GM12892 (cell line): ENCODE measurements at places on chromosomes 7 and 10.

GRCh38 chr10:71638064-71638821 lies 81.3 kb downstream of the C10orf105 start:
- no peak for DNase-seq

GRCh38 chr10:5862360-5862961 lies 27.2 kb downstream of the ANKRD16 start:
- DNase-seq = peak; percentile 69

DNA sequence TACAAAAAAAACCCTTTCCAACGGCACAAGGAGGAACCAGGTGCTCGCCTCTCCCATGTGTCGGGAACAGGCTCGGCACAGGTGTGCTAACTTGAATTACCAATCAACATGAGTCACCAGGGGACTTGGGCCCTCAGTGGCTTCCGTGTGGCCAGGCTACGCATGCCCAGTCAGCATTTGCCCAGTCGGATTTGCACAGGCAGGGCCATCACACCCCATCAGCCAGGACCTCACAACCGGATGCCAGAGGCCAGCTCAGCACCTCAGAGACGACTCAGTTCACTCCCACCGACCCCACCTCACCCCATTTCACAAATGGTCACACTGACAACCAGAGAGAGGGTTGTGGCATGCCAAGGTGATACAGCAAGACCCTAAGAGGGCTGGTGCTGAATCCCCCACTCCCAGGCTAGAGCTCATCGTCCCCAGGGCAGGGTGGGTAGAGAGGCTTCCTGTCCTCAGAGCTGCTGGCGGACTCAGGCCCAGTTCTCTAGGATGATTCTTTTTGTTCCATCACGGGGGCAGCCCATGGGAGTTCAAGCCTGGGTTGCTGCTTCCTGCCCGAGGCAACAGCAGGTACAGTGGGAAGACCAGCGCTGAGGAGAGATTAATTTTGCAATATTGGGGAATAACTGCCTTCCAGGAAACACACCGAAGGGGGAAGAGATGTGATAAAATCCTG lies 13.6 kb downstream of the ANXA11 start:
- no peak for DNase-seq

DNA sequence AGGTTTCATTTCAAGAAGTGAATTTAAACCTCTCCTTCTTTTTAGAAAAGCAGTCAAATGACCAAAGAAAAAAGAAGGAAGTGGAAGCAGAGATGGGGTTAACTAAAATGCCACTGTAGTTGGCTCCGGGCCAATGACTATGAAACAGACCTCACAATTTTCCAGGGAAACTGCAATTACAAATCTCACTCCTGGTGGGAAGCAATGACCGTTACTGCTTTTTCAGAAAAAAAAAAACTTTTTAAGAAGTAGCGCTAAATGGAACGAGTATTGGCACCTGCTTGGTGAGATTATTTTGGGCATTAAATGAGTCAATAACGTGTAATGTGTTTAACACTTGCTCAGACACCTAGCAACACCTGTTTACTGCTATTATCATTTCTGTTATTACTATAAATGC lies 1.2 kb downstream of the SFRP4 start:
- DNase-seq = no peak

- no peak for DNase-seq
These were observed 58.9 kb downstream of the PIP4K2A start for GRCh38 chr10:22655312-22655981.

GRCh38 chr10:132880128-132880981 lies 62.0 kb downstream of the CFAP46 start:
- no peak for DNase-seq

DNA sequence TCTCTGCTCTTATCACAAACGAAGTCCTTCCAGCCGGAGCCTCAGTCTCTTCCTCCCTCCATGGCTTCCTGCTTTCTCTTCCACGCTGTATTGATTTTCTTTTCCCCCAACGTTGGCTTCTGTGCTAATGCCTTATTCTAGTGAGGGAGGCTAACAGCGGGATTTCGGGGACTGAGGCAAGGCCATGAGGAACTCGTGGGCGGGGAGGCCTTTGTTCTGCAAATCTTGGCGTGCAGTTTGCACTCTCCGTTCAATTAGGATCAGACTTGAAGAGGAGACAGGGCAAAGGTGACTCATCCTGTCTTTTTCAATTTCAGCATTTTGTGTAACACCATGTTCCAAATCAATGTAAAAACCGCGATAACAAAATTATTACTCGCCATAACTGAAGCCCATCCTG lies 25.3 kb downstream of the EN2 start:
- DNase-seq = no peak

GRCh38 chr7:27883696-27884095 lies 143.7 kb downstream of the TAX1BP1 start:
- no peak for DNase-seq

DNA sequence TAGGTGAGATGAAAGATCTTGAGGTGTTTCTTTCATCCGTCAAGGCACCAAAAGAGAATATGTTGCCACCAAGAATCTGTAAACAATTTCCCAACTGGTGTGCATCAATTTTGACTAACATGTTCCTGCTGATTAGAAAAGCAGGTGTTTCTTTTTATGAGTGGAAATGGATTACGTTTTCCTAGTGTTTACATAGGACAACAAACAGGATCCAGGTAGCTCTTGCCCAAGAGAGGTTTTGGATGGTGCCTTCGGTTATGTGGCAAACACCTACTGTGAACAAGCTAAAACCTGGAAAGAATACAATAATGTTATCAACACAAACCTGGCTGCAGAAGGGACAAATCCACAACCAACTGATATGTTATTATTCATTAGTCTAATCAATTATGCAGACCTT lies 53.6 kb upstream of the WNT16 start:
- no peak for DNase-seq

GRCh38 chr10:60209874-60210570 lies 179.7 kb downstream of the ANK3 start:
- no peak for DNase-seq

DNA sequence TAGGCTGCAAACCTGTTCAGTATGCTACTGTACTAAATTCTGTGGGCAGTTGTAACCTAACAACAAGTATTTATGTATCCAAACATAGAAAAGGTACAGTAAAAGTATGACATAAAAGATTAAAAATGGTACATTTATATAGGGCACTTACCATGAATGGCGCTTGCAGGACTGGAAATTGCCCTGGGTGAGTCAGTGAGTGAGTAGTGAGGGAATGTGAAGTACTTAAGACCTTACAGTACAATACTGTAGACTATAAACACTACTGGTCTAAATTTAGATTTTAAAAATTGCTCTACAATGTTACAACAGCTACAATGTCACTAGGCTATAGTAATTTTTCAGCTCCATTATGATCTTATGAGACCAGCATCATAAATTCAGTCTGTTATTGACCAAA lies 146.0 kb upstream of the GNAI1 start:
- DNase-seq = no peak

GRCh38 chr10:119644205-119644814 lies 6.9 kb upstream of the BAG3 start:
- no peak for DNase-seq

GRCh38 chr10:10774416-10774815 lies 243.3 kb upstream of the CELF2 start:
- no peak for DNase-seq

GRCh38 chr7:84811362-84811761 lies 375.5 kb downstream of the SEMA3D start:
- DNase-seq = no peak

DNA sequence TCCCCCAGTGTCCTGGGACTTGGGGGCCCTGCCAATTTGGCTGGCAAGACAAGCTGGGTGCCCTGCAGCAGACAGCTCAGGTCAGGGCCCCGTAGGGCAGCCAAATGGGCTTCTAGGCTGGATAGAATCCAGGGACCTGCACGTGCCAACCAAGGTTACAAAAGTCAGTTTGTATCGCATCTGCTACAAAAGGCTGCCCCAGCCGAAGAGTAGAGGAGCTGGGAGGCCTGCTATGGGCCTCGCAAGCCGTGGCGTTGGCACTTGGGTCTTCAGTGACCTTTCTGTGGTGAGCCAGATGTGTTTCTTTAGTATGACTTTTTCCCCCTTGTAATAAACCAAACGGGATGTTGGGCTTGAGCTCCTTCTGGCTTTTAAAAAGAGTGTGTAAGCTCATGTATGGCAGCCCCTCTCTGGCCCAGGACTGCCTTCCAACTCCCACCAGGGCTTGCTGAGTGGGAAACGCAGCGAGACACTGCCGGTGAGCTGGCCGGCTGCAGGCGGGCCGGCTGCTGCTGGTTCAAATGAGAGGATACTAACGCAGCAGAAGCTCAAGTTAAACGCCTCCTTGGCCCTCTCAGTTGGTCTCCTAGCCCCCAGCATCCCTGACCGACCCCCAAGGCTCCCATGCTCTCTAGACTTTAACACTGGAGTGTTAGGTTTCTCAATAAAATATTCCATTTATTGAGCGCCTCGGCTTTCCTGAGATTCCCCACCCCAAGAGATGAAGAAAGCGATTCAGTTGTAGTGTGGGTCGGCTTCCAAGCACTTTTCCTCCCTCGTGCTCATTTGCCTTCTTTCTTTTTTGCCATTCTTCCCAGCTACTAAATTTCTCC lies 3.1 kb upstream of the HOXA10 start:
- no peak for DNase-seq

GRCh38 chr10:93796167-93796566 lies 38.4 kb downstream of the LGI1 start:
- no peak for DNase-seq
